Hematopoietic multipotent progenitor cell (in vitro differentiated cells): ENCODE measurements at places on chromosomes 3 and 15. TPM values are rescaled to one million over a fixed set of nuclear protein-coding genes. Genes with fewer than 3 reads are reported as not detected.

Gene DOCK3
- 1.3 TPM for total RNA-seq

Gene SCAPER
- total RNA-seq = 9.4 TPM

Gene NR2E3
- not detected for total RNA-seq

Gene ATP10A
- total RNA-seq = 9.7 TPM

Gene SERPINI2
- total RNA-seq = 1.6 TPM

Gene CFAP92
- total RNA-seq = 7.5 TPM

Gene ACSBG1
- under 0.01 TPM for total RNA-seq

Gene CYP19A1
- not detected for total RNA-seq

Gene COL6A5
- 0.54 TPM for total RNA-seq

Gene ST3GAL6
- 2.7 TPM for total RNA-seq

Gene GOLGA8Q
- total RNA-seq = 1.3 TPM

Gene LRRC15
- not detected for total RNA-seq

Gene LRRC2
- total RNA-seq = under 0.01 TPM

Gene IL5RA
- total RNA-seq = 2.2 TPM

Gene CHST14
- total RNA-seq = 18.0 TPM

Gene LIPH
- under 0.01 TPM for total RNA-seq

Gene MAGI1
- 0.27 TPM for total RNA-seq

Gene CIB2
- 6.7 TPM for total RNA-seq

Gene SLC12A1
- not detected for total RNA-seq

Gene CHST13
- total RNA-seq = 36.4 TPM

Gene TRIM71
- 0.81 TPM for total RNA-seq

Gene CRYBG3
- total RNA-seq = 0.54 TPM

Gene RIOX2
- 15.1 TPM for total RNA-seq

Gene BFSP2
- total RNA-seq = 0.27 TPM

Gene TTLL13
- total RNA-seq = under 0.01 TPM

Gene TRPM1
- total RNA-seq = under 0.01 TPM

Gene IMPG2
- total RNA-seq = 0.27 TPM

Gene PLIN1
- total RNA-seq = under 0.01 TPM

Gene NANOGP8
- 0.27 TPM for total RNA-seq

Gene MYZAP
- 0.27 TPM for total RNA-seq

Gene MYO5C
- total RNA-seq = 41.2 TPM

Gene ARPP21
- 0.54 TPM for total RNA-seq

Gene CLDN16
- total RNA-seq = not detected

Gene TRH
- total RNA-seq = 6.5 TPM

Gene PLCB2
- total RNA-seq = 123 TPM

Gene EPHB3
- 0.54 TPM for total RNA-seq
